ENCODE measurements at places on chromosomes 1 and 21. TPM values are rescaled to one million over a fixed set of nuclear protein-coding genes. Genes with fewer than 3 reads are reported as not detected.

DNA sequence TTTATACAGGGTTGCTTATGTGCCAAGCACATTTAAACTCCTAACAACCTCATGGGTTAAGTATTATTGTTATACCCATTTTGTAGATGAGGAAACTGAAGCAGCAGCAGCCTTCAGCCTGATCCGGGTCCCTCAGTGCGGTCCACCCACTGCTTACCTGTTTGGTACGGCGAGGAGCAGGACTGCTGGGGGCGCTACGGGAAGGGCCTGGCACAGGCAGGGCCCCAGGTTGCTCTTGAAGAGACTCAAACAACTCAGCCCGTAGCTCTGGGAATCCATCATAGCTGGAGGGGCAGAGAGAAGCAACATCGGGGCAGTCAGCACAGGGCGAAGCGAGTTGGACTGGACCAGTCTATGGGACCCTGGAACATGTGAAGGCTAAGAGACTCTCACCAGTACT is 9.2 kb downstream of the DENND4B start:
- H3K4me1 ChIP-seq = no peaks in the 10 kb centered on the region
- peaks cover 43% of the 10 kb centered on the region for H3K36me3 ChIP-seq
- no peak overlapping the region for H3K4me3 ChIP-seq
- no peak overlapping the region for H3K27ac ChIP-seq
- no peak for DNase-seq

GRCh38 chr1:218718977-218719376 is 373.8 kb downstream of the TGFB2 start:
- H3K27ac ChIP-seq = no peak overlapping the region
- H3K27me3 ChIP-seq = no peaks in the 10 kb centered on the region
- H3K4me1 ChIP-seq = no peaks in the 10 kb centered on the region
- H3K4me3 ChIP-seq = no peak overlapping the region

The ARHGEF16 gene
- 6.2 TPM for polyA plus RNA-seq

The RGS8 gene
- not detected for polyA plus RNA-seq

DNA sequence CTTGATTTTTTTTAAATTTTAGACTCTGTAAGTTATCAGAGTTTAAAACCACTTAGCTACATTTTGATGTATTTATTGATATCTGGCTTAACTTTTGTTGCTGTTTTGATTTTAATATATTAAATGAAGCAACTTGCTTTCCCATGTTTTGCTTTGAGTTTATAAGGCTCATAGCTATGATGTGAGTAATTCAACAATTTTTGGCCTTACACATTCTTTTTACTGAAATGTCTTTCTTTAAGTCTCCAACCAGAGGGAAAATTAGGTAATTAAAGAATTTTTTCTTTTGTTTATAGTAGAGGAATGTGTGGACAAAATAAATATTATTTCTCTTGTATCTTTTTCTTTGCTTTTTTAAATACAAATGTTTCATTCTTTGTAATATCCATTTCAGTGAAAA is 258.3 kb upstream of the ADAMTS5 start:
- DNase-seq = no peak
- H3K27me3 ChIP-seq = no peaks in the 10 kb centered on the region
- H3K4me3 ChIP-seq = no peak overlapping the region
- no peak overlapping the region for H3K27ac ChIP-seq
- H3K4me1 ChIP-seq = no peaks in the 10 kb centered on the region
- no peaks in the 10 kb centered on the region for H3K36me3 ChIP-seq

All from keratinocyte (primary cell).